GM12892 (cell line): ENCODE measurements at places on chromosomes 12 and 14.

DNA sequence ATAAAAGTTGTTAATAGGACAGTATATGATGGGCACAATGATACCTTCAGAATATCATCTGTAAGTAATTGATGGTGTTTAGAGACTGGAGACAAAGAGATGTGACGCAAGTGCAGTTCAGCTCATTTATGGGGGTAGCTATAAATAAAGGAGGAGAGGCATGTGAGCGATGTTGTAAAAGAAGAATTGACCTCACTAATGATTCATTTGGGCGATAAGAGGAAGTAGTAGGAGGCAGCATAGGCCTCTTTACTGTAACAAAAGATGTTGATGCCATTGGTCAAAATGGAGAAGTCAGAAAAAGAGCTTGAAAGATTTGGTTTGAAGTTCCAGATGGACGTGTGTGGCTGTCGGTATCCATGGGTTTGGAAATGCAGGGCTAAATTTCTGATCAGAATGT, 70.0 kb downstream of the FLRT2 start:
- DNase-seq: no peak

DNA sequence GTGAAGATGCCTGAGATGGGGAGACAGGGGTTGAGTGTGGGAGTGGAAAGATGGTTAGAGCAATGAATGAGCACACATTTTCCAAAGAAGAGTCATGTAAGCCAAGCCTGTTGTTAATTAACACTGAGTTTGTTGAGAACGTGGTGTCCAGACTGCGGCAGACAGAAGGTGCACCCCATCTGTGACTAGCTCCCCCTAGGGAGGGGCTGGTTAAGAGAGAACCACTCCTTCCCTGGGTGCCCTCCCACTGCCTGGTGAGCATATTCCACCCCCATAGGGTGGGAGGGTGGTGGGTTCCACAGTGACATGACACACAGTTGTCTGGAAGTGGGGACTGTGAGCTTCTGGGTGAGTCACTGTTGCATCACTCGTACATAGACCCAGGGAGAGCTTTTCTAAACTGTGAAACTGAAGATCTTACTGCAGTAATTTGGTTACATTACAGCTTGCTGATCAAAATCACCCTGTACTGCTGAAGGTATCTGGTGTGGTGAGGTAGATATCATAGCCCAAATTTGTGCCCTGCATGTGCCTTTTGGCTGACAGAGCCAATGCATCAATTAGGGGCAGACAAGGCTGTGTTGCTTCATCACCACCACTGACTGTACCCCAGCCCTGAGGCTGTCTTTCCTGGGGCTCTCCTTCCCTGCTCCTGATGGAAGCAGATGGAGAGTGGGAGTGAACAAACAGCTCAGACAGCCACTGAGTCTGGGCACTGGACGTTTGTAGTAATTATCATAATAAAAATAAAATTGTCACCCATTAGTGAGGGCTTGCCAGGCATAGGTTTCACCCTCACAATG, 150.9 kb downstream of the EMP1 start:
- DNase-seq: no peak

DNA sequence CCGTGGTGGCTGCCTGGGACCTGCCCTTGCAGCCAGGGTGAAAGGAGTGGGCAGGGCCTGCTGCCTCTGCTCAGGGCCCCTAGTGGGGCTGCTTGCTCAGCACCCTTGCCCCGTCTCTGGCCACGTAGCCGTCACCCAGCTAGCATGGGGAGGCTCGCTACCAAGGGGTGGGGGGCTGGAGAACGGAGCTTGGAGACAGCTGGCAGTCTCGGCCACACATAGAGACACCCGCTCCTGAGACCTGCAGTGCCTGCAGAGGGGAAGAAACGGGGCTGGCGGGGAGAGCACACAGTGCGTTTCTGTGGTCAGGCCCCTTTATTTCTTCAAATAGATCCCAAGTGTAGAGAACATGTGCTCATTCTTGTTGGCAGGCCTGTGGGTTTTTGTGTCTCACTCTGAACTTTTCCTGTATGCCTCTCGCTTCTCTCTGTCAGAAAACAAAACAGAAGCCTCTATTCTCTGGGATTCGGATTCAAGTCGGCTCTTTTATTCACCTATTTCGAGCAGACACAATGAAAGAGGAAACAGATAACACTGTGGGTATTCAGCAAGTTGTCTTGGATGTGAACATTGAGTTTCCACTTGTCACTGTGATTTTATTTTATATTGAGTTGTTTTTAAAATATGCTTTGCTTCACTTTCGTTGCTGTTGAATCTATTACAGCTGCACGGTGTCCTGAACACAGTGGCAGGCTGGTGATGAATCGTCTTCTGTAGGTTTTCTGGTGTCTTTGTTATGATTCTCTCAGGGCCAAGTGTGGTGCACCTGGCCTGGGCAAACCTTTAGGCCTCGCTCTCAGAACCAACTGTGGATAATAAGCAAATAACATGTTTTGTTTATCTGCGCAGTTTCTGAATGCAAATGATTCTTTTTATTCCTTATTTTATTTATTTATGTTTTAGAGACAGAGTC, 26.5 kb downstream of the PACS2 start:
- DNase-seq: no peak

GRCh38 chr14:102325791-102326345, 6.3 kb downstream of the ZNF839 start:
- no peak for DNase-seq

- DNase-seq: peak; percentile 66
These were observed 41.3 kb upstream of the EIF5 start for GRCh38 chr14:103292426-103293374.

DNA sequence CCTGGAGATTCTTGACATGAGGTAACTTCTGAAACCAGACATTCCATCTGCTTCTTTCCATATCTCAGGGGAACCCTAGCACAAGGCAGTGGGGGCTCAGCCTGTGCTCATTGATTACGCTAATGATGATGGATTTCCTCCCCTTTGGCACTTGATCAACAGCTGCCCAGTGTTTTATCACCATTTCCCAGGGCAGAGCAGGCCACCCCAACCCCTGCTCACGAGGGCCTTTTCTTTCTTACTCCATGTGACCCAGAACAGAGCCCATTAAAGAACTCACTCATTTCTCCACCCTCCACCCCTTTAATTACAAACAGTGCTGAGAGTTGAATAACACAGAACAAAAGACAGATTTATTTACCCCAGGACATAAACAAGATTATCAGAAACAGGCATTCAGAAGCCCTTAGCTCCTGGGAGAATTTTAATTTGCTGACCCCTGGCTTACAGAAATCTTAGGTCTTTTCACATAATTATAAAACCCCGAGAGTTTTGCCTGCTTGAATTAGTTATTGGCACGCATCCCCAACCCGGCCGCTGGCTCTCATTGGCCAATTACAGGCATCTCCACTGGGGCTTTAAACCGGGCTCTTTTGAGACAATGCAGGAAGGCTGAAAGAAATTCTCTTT, 32.0 kb upstream of the CCDC60 start:
- no peak for DNase-seq

GRCh38 chr12:94649349-94650142, 811 bp downstream of the TMCC3 start:
- DNase-seq: peak; percentile 45

- no peak for DNase-seq
These were observed 253.3 kb upstream of the DIO2 start for GRCh38 chr14:80464531-80465149.

DNA sequence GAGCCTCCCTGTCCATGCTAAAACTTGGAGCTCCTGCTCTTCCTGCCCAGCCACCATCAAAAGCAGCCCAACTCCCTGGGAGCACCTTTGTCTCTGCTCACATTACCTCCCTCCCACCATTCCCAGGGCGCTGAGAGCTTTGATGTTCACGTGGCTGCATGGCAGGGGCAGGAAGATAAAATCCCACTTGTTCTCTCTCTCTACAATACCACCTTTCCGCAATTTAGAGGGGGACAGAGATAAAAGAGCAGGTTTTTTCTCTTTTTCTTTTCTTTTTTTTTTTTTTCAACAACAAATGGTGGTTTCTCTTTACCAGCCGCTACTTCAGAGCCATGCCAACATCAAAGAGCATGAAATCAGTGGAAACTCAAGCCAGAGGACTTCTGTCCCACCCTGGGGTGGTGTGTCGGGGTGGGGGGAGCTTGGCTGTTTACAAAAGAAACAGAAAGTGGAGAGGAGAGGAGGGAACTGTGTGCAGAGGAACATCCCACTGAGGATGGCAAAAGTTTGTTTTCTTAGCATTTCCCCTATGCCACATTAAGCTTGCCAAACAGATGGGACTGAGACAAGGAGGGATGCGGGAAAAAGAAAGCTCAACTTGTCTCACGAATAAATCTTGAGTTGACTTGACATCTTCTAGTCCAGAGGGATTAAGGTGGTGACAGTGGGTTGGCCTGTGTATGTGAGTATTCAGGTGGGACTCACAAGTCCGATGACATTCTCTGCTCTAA, 103.7 kb upstream of the NUDT4 start:
- DNase-seq: no peak

GRCh38 chr12:93148412-93148811, 219.3 kb upstream of the EEA1 start:
- DNase-seq: no peak

- no peak for DNase-seq
These were observed 63.4 kb upstream of the PPP4R3A start for GRCh38 chr14:91573528-91573893.

DNA sequence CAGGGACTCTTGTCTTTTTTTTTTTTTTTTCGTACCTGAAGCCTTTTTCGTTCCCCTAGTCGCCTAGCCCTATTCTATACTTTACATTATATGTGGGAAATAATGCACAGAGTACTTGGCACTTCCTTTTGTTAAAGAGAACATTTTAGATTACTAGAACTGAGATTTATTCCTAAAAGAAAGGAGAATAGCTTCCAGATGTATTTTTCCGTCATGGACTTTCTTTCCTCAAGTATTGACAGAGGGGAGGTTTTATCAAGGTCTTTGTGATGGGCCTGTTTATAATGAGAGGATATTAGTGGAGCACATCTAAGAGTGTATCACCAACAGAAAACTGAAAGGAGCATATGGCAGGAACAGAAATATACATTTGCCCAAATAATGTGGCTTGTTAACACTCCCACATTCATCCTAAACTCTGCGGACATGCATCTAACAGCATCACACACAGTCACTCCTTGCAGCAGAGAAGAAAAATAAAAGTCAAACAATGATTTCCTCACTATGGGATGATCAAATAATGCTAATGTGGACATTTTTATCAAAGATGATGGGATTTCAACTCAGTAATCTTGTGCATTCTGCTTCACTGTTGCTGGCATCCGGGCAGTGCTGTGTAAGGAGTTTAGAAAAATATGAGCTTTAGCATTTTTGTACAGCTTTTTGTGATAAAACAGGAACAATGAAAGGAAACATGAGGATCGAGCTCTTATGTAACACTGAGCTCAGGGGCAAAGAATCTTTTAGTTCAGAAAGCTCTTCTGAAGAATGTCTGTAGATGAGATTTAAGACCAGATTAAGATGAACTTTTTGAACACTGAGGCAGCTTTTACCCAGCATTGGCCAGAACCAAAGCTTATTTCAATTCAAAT, 183.1 kb downstream of the EGLN3 start:
- no peak for DNase-seq

- no peak for DNase-seq
These were observed 48.1 kb upstream of the ATXN7L3B start for GRCh38 chr12:74489543-74489942.

GRCh38 chr12:52245259-52245961, 12.4 kb downstream of the KRT7 start:
- no peak for DNase-seq
